ENCODE measurements at places on chromosomes 7 and 10.

- DNase-seq = no peak
Observed at GRCh38 chr10:68032113-68032512, 43.0 kb downstream of the HERC4 start.

GRCh38 chr10:106816318-106817085 is 348.0 kb downstream of the SORCS1 start:
- DNase-seq = no peak

DNA sequence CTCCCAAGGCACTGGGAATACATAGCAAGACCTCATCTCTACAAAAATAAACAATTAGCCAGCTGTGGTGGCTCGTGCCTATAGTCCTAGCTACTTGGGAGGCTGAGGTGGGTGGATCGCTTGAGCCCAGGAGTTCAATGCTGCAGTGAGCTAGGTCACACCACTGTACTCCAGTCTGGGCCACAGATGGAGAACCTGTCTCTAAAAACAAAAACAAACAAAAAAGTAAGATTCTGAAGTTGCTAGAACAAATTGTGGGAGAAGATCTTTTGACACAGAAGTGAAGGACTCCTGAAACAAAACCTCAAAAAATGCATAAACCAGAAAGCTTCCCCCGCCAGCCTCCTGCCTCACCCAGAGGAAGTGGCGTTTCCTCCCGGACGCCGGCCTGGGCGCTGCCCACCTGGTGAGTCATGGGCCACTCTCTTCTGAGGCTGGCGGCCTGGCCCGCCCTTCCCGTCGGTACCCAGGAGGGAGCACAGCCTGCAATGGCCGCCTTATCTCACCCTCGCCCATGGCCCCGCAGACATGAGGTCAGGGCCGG is 25.4 kb upstream of the ELN start:
- no peak for DNase-seq

GRCh38 chr7:25134358-25135010 is 9.4 kb upstream of the CYCS start:
- DNase-seq = no peak

DNA sequence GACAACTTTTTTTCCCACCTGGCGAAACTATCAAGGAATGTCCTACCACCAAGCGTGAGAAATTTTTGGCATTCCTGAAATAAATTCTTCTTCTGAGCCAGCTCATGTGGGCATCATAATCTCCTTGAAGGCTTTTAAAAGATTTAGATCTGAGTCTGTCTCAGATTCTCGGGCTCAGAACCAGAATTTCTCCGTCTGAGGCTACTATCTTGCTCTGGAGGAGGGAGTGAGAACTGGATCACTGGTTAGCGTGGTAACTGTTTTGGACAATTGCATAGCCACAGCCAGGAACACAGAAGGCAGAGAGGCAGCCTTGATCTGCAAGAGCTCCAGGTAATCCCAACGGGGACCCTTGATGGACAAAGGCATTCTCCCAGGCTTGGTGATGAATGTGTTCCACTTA is 1.0 kb upstream of the PLAC9 start:
- DNase-seq = no peak

- no peak for DNase-seq
Observed at GRCh38 chr10:12337453-12338372, 11.6 kb upstream of the CAMK1D start.

GRCh38 chr7:101124376-101125056 is 2.4 kb upstream of the SERPINE1 start:
- DNase-seq = no peak

DNA sequence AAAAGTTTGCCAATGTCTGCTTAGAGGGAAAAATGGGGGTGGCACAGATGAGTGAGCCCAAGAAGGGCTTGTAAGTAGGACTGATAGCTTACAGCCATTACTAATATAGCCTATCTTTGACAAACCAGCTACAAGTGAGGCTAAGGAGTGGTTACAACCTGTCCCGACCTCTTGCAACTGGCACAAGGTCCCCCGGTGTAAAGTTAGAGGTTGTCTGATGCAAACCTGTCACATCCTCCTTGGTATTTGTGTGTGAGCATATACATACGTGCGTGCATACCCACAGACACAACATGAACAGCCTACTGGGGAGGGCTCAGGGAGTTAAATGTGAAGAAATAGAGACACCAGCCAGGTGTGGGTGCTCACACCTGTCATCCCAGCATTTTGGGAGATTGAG is 14.6 kb downstream of the ADAP1 start:
- DNase-seq = no peak

DNA sequence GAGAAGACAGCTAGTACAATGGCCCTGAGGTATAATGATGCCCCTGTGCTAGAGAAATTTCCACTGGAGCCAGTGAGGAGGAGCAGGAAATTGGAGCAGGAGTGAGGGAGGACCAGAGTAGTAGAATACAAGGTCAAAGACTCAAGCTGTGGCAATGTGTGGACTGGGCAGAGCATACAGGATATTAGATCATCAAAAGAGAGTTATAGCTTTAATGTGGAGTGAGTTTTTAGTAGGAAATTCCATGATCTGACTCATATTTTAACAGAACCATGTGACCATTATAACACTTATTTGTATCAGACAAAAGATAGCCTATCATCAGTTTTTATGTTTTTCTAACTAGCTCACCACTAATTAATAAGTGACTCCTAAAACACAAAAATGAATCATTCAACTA is 154.1 kb downstream of the DGKB start:
- DNase-seq = no peak

- DNase-seq = peak; percentile 47
Observed at GRCh38 chr7:141550386-141551093, 670 bp upstream of the AGK start.

GRCh38 chr10:116521424-116522290 is 24.1 kb upstream of the PNLIP start:
- DNase-seq = peak; percentile 28

DNA sequence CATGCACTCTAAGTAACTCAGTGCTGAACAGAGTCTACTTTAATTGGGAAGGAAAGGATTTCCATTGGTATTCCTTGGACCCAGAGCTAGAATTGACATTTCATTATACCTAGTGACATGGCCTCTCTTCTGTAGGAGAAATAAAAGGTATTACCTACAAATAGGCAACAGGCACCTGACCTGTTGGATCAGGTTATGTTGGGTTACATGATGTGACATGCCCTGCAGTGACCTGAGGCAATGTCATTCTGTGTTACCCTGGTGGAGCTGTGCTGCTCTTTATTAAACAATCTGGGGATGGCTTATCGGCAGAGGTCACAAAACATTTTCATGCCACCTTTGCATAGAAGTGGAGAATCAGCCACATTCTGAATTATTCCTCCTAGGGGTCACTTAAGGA is 427.7 kb downstream of the MDFIC start:
- DNase-seq = no peak

DNA sequence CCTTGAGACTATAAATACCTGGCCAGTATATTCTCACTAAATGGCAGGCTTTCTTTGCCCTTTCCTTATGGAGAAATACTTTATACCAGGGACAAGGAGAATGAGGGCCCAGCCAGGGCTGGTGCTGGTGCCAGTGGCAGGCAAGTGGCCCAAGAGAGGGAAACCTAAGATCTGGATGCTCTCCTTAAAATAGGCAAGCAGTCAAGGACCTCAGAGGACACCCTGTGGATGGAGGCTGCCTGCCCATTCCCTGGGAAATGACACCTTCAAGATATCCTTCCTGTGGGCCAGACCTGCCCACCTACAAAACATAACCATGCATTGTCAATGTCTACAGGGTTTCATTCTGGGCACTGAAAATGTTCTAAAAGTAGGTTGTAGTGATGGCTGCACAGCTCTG is 29.1 kb downstream of the POLR3A start:
- DNase-seq = no peak

GRCh38 chr7:50782375-50783208 is at the start of gene GRB10:
TSS of gene GRB10 (minus strand) at chr7:50782896. CDS start at chr7:50732322, 50,574 bp downstream.
- peak; percentile 77 for DNase-seq

DNA sequence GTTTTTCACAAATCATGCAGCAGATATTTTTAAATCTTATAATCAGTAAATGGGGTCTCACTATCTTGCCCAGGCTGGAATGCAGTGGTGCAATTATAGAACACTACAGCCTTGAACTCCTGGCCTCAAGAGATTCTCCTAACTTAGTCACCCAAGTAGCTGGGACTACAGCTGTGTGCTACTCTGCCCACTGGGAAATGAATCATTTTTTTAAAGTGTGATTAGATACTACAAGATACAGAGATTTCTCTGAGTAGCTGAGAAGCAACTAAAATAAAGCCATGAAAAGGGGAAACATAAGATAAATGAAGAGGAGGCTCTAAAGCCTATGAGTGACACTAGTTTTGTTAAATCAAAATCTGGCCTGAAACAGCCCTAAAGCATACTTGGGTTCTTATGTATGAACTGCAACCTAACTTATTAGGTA is 119.7 kb downstream of the JMJD1C start:
- no peak for DNase-seq

DNA sequence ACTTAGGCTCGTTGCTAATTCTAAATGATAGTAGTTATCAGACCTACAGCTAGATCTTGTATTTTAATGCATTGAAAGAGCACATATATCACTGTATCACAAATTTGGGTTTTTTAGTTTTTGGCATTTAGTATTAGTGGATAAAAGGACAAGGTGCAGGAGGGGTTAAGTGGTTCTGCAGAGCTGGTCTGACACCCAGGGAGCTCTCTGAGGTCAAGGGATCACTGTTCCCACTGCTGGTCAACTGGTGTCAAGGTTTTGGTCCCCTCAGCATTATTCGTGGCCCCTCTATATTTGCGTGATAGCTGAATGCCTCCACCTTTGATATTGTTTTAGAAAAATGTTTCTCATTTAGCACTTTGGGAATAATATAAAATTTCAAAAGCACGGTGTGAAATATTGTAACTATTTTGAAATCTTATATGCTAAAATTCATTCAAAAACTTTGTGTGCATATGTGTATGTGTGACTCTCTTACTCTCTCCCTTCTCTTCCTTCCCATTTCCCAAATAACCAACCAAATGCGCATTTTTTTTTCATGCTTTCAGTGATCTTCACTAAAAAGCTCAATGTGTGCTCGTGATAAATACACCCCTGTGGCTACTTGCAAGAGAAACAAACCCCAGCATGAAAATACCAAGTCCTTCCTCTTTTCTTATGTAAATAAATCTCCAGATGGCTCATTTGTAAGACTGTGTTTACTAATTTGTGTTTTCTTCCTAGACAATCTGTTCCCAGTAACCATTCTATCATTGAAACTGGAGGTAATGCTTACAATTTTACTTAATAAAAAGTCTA is 309.2 kb downstream of the FGFR2 start:
- DNase-seq = no peak

DNA sequence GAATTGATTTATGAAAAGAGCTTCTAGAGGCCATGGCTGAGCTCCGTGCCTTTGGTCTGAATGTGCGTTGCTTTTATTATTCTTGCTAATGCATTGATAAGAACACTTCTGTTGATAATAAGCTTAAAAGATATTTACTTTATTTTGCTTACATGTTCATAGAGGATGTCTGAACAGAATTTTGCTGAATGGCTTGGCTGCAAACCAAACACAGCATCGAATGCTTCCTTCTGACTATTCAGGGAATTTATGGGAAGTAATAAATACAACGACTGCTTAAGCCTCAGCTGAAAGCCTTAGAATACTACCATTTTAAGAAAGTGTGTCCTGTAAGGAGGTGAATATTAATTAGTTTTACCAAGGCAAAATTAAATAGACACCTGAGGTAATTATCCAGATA is 643.5 kb upstream of the POT1 start:
- DNase-seq = no peak

GRCh38 chr10:131312478-131312836 is 936 bp upstream of the TCERG1L start:
- DNase-seq = no peak

- peak; percentile 83 for DNase-seq
Observed at GRCh38 chr10:33334805-33335550, 511 bp upstream of the NRP1 start.

- DNase-seq = no peak
Observed at GRCh38 chr10:112799726-112800510, 150.1 kb upstream of the TCF7L2 start.

GRCh38 chr7:15352421-15353206 is 209.2 kb downstream of the AGMO start:
- DNase-seq = no peak

DNA sequence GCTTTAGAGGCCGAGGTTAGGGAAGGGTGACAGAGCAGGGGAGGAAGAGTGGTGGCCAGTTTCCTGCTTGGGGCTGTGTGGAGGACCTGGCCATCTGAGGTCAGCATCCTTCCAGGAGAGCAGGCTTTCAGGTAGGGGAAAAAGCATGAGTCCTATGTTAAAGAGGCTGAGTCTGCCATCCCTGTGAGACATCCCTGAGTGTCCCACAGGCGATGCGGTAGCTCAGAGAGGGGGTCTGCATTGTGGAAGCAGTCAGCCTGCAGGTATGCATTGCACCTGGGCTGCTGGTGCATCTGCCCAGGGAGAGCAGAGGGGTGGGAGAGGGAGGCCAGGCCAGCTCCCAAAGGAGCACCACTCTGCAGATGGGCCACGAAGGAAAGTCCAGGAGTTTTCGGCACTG is 282.1 kb upstream of the ZNF32 start:
- DNase-seq = no peak

- DNase-seq = no peak
Observed at GRCh38 chr7:137935884-137936508, 65.9 kb downstream of the CREB3L2 start.

GRCh38 chr10:123636598-123637325 is 29.4 kb upstream of the GPR26 start:
- DNase-seq = no peak

- no peak for DNase-seq
Observed at GRCh38 chr10:69894156-69894555, 92.5 kb downstream of the COL13A1 start.

DNA sequence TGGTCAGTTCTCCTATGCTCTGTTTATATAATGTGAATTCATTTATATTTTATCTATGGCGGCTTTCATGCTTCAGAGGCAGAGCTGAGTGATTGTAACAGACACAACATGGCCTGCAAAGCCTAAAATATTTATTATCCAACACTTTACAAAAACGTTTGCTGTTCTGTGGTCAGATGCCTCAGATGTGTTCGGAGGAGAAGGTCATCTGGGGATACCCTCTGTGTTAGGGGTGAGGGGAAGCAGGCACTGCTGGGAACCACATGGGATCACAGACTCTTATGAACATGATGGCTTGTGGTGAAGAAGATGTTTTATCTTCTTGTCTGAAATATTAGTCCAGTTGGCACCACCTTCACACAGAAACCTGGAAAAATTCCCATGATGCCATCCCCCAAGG is 203.4 kb downstream of the PHTF2 start:
- DNase-seq = no peak

GRCh38 chr10:98943681-98944080 is 292.0 kb downstream of the HPSE2 start:
- no peak for DNase-seq
